CD4-positive, alpha-beta T cell treated with Interleukin-6 for 4 hours (primary cell): ENCODE measurements at places on chromosomes 5 and 9.
A peak's percentile ranks its signal among the peaks of the same experiment; 100 is the strongest.

GRCh38 chr9:114003351-114003750 lies 74.7 kb downstream of the AMBP start:
- DNase-seq, result no peak

- no peak for DNase-seq
Measured at GRCh38 chr5:101159006-101159405, 255.9 kb upstream of the ST8SIA4 start.

GRCh38 chr9:129485145-129485774 lies 135.6 kb downstream of the C9orf50 start:
- DNase-seq, result no peak

DNA sequence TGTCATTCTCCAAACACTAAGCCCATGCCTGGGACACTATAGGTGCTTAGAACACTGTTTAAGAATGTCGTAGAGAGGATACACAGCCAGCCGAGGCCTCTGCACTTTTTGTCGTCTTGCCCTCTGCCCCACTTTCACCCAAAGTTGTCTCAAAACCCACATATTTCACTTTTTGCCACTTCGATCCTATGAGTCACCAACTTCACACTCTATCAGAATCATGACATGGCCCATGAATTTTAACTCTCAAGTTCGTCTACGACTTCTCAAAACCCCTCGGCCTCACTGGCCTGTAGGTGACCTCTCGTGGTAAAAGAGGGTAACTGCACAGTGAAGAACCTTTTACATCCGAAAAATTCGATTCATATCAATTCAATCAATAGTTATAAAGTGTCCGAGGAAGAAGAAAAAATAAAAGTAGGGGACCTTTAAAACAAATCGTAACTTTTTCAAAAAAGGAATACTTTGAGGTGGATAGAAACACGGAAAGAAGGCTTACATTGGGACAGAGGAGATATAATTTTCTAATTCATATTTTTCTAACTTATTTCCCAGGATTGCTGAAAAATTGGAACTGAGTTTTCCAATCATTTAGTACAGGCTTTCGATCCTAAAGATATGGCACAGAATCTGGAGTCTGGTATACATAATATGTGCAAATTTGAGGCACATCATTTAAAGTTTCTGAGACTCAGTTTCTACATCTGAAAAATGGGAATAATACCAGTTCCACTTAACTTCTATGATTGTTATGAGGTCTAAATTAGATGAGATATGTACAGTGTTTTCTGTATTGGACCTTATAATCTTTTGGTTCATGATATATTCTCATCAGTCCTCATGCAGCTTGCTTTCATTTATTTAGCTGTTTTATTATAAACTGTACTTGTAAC lies 122.6 kb downstream of the APBA1 start:
- peak; percentile 6 for DNase-seq

GRCh38 chr9:17487467-17487866 lies 91.4 kb upstream of the SH3GL2 start:
- DNase-seq, result no peak

- no peak for DNase-seq
Measured at GRCh38 chr5:2259494-2260107, 376.9 kb upstream of the IRX4 start.

- no peak for DNase-seq
Measured at GRCh38 chr5:136992796-136993489, 506.2 kb downstream of the SPOCK1 start.

DNA sequence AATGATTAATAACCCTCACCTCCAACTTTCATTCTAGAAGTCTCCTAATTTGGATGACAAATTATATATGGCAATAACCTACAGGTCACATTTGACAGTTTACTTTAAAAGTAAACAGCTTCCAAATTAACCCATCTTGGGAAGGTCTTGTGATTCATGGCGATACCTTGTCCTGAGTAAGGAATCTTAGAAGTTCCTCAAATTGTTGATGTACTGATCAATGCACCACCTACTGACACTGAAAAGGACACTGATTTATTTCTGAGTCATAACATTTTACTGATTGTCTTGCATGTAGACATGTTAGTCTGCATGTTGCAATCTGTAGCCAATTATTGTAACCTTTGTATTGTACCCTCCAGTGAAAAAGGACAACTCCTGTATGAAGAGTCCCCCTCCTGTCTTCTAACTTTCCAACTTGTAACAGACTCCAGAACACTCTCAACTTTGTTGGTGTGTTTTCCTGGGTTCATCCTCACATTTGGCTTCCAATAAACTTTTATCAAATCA lies 16.0 kb upstream of the SLC22A5 start:
- no peak for DNase-seq

DNA sequence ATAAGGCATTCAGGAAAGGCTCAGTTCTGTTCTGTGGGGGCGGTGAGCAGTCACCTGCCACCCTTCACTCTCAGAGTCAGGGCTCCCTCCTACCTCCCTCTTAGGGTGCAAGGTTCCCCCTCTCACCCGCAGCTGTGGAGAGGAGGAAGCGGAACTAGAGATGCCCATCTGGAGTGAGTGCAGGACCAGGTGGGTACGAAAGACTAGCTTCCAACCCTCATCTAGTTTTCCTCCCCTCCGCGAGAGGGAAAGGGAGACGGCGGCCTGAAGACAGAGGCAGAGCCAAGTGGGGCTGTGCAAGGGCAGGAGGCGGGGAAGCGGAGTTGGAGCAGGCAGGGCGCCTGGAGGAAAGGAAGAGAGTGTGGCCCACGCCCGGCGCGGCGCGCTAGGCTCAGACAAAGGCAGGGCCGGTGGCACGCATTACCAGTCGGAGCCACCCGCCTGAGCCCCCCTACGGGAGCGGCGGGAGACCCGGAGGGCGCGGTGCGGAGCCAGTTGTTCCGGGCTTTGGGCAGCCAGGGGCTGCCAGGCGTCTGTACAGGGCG lies 7.3 kb downstream of the PRR7 start:
- DNase-seq, result no peak

DNA sequence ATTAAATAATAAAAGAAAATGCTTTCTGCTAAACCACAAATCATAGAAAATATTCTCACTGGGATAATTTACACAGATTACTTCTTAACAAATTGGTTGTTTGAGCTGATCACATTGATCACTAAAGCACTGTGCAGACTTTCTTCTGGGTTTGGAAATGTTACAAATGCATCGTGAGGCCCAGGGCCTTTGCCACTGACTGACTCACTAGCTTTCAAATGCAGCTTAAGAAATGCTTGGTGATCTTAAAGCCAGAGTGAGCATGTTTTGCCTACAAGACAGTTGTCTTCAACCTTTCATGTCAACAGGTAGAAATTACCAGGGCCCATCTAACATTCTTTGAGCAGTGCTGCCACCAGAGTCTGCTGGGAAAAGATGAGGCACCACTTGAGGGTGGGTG lies 252.3 kb upstream of the ADRA1B start:
- DNase-seq, result no peak

GRCh38 chr5:179118756-179119414 lies 58.7 kb downstream of the ZNF354C start:
- DNase-seq, result no peak

DNA sequence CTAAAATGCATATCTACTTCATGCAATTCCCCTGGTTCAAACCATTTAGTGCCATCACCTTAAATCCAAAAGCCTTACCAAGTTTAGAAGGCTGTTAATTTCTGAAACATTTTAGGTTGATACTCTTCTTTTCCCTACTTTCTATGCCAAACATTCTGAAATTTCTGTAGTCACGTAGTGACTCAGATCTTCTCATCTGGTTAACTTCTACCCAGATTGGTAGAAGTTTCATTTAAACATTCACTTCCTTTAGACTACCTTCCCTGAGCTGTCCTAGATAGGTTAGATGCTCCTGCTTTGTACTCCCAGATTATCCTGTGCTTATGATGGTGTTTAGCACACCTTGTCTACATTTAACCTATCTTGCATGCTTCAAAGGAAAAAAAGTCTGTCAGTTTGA lies 9.9 kb downstream of the RAD50 start:
- DNase-seq, result no peak

DNA sequence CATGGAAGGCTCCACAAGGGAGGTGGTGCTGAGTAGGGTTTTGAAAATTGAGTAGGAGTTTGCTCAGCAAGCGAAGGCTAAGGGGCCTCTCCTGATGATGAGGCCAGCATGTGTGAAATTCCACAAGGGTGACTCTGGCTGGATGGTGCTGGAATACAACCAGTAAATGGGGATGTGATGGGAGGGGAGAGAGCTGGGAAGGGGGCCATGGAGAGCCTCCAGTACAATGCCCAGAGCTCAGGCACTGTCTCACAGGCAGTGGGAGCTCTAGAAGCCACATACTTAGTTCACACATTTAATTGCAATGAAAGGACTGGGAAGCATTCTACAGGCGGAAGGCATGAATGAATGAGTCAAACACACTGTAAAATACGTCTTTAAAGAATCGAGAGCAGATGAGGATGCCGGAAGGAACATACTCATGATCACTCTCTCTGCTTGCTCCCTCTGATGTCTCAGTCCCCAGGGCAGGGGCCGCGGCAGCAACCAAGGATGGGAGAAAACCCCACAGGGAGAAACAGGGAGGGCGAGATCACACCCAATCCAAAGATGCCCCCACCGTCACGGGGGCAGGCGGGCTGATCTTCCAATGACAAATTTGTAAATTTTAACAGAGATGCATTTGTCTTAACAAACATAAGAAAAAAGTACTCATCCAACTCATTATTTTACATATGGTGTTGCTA lies 261.0 kb downstream of the NSG2 start:
- no peak for DNase-seq

DNA sequence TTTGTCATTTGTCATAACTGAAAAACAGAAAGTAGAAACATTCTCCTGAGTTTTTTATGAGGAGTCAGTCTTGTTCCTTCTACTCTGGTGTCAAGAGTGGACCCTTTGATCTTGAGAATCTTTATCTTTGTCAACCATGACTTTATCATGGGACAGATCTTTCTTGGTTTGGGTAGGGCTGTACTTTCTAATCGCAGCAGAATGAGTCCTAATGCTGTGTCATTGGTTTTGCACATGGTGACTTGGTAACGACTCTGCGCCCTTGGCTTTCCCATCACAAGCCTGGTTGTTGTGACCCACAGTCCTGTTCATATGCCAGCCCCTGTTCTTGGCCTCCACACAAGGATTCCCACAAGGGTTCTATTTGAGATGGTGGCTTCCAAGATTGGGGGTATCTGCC lies 45.6 kb downstream of the AOPEP start:
- no peak for DNase-seq

GRCh38 chr5:1066676-1067075 lies 45.2 kb downstream of the SLC12A7 start:
- no peak for DNase-seq

- DNase-seq, result no peak
Measured at GRCh38 chr5:60649288-60649917, 50.6 kb downstream of the DEPDC1B start.

DNA sequence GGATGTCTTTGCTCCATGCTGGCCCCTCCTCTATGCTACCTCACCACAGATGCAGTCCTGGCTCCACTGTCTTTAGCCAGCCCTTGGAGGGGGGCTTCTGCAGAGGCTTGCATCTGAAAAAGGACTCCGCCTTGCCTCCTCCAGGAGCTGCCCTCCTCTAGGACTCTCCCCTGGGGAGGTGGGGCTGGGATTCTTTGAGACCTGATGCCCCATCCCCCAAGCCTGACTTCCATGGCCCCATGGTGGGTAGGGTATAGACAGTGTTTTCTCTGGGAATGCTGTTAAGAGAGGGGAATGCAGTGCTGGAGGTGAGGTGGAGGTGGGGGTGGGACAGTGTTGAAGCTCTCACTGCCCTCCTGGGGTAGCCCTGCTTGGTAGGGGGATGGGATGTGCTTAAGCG lies 14.3 kb downstream of the JADE2 start:
- DNase-seq, result no peak

- no peak for DNase-seq
Measured at GRCh38 chr9:31471010-31471409, 913.4 kb upstream of the ACO1 start.

DNA sequence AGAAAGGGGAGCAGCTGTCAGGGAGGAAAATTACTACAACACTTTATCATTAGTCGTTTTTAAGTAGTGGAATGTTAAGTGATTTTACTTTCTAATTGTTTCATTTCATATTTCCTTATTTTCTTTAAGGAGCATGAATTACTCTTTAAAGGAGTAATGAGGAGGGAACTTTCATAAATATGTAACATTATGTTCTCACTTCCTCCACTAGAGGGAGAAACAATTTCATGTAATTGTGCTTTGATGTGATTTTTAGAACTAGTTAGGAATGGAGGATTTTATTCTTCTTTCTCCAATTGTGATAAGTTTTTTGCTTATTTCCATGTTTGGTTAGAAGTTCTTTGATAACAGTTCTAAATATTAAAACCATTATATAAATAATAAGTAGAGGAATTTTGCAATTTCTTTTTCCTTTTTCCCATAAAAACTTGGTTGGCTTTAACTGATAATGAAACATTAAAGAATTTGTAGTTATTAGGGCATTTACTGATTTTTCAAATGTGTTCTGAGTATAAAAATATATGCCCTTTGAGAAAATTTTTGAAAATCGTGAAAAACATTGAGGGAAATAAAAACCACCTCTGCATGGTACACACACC lies 25.6 kb downstream of the CEP78 start:
- no peak for DNase-seq

- DNase-seq, result no peak
Measured at GRCh38 chr5:120734033-120734432, 269.9 kb downstream of the PRR16 start.

- no peak for DNase-seq
Measured at GRCh38 chr9:82115331-82115730, 126.8 kb downstream of the SPATA31D1 start.

DNA sequence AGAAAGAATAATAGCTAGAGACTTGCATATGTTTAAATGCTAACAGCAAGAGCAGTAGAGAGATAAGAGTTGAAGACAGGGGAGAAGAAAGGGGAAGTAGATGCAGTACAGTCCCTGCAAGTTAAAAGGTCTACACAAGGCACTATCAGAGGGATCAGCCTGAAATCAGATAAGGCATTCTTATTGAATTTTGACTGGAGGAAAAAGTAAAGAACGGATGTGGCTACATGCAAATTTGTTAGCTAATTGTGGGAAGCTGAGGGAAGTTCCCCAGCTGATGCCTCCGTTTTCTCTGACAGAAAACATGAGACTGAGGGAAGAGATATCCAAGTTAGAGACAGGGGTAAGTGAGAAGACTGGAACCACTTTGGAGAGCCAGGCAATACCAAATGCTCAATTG lies 12.9 kb upstream of the RHOBTB3 start:
- peak; percentile 6 for DNase-seq

DNA sequence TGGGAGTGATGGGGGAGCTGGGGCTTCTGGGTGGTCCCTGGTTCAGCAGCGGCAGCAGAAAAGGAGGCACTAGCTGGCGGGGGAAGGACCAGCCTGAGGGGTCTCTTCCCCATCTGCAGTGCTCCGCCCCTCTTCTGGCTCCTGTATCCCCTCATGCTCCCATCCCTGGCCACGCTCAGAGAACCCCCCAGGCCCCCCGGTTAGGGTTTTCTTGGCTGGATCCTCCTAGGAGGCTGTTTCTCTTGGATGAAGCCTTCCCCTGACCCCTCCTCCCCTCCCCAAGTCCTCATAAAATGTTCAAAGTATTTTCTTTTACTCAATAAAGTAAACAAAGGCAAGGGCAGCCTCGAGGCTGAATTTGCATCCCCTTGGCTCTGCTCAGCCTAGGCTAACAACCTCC lies 60.8 kb downstream of the FGF18 start:
- DNase-seq, result no peak

GRCh38 chr5:150671509-150672236 lies 10.6 kb downstream of the MYOZ3 start:
- peak; percentile 21 for DNase-seq
